NCI-H1694 (cell line): ENCODE measurements at places on chromosomes 11 and 22.

GRCh38 chr11:14980854-14981253 is 8.7 kb upstream of the CALCA start:
- no peak for DNase-seq

GRCh38 chr11:85534806-85535205 is 92.3 kb downstream of the DLG2 start:
- DNase-seq, result no peak

DNA sequence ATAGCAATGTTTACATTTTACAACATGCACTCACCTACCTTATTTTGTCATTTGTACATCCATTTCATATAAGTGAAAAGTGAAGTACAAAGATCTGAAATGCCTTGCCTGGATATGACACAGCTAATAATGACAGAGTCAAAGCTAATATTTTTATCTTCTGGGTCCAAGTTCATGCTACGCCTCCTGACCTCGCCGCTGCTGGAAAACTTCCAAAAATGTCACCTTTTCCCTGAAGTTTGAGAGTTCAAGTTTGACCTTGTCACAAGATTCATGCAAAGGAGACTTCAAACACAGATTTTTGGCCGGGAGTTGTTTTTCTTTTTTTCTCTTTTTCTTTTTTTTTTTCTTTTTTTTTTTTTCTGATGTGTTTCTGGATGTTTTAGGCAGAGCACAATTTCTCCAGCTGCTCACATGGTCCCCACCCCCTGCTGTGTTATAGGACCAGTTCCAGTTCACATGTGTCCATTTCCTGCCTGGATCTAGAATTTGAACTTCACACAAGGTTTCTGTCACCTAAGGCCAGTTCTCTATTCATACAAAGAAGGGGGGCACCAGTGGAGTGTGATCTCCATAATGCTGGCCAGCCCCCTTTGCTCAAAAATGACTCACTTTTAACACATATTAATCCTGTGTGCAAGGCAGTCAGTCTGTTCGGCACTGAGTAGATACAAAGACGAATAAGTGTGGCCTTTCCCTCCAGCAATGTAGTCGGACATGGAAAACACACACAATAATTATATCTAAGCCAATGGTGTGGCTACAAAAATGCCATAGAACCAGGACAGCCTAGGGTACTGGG is 546.8 kb downstream of the BUD13 start:
- DNase-seq, result no peak

- no peak for DNase-seq
Observed at GRCh38 chr22:19853879-19854777, 546 bp downstream of the GNB1L start.

DNA sequence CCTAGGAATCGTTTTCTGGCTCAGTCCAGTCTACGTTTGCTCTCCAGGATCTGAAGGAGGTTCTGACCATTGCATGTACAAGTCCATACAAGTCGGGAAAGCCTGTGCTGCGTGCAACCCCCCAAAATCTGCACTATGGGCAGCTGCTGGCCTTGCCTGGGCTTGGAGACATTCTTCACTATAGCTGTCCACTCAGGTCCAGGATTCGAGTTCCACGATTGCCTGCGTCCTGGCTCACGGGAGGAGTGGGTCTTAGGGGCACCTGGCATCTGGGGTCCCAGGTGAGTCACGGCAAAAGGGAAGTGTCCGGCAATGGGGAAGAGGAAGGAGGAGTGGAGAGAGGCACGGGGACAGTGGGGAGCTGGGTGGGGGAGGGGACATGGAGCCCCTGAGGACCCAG is 563.0 kb downstream of the BRD1 start:
- no peak for DNase-seq

GRCh38 chr11:111372538-111372937 is 6.5 kb downstream of the POU2AF1 start:
- DNase-seq, result no peak

- no peak for DNase-seq
Observed at GRCh38 chr11:3169255-3170043, 4.3 kb upstream of the OSBPL5 start.

- DNase-seq, result no peak
Observed at GRCh38 chr22:49476176-49476575, 351.5 kb downstream of the BRD1 start.

- no peak for DNase-seq
Observed at GRCh38 chr11:83438438-83438837, 152.3 kb upstream of the CCDC90B start.

DNA sequence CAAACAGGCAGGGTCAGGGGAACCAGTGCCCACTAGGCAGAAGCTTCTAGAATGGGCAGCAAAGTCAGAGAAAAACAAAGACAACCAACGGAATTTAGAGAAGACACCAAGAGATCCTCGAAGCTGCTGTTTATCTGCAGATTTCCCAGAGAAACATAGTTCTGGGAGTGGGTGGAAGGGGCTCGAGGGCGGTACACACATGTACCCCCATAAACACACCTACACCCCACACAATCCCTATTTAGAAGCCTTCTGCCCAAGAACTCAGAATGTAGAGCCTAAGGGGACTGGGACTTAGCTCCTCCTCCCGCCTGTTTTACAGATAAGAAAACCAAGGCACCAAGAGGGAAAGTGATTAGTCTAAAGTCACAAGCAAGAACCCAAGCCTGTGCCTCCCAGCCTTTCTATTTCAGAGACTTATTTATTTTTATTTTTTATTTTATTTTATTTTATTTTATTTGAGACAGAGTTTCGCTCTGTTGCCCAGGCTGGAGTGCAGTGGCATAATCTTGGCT is 6.4 kb downstream of the NPTXR start:
- DNase-seq, result no peak

- no peak for DNase-seq
Observed at GRCh38 chr11:28547321-28547741, 439.1 kb downstream of the METTL15 start.

DNA sequence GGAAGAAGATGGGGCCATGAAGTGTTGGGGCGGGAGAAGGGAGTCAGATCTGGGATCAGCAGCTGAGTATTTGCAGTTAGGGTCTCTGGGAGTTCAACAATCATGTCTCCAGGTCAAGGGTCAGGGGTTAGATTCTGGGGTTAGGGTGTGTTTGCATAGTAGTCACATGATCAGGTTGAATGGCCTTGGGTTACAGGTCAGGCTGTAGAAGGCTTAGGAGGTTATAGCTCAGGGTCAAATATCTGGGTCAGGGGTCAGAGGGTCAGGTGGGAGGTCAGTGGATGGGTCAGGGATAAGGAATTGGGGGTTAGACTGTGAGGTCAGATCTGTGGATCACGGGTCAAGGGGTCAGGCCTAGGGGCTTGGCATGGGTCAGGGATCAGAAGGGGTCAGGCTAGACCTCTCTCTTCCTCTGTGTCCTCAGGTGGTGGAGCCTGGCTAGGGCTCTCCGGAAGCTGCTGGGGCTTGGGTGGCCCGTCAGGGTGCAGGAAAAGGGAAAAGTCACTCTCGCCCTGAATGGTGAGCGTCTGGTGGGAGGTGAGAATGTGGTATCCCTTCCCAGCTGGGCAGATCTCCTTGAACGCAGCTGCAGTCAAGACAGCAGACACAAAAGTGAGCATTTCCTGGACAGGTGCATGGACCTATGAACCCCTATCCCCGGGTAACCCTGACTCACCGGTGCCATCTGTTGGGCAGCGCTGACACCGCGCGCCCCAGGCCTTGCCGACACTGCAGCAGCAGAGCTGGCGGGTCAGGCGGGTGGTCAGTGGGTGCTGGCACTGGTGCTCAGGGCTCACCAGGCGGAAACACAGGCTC is 6.4 kb downstream of the LTBP3 start:
- no peak for DNase-seq

DNA sequence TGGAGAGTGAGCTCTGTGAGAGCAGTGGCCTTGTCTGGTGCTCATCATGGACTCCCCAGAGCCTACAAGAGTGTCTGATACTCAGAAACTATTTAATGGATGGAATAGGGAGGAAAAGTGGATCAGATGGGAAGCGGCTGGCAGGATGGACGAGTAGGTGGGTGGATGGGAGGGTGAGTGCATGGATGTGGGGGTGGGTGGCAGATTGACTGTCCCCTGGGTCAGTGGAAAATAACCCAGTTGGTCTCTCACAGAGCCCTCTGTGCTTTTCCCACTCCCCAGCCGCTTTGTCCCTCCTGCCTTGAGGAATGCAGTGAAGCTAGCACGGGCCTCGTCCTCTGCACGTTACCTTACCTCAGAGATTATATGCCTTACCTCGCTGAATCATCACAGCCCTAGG is 5.9 kb downstream of the SPI1 start:
- DNase-seq, result no peak

DNA sequence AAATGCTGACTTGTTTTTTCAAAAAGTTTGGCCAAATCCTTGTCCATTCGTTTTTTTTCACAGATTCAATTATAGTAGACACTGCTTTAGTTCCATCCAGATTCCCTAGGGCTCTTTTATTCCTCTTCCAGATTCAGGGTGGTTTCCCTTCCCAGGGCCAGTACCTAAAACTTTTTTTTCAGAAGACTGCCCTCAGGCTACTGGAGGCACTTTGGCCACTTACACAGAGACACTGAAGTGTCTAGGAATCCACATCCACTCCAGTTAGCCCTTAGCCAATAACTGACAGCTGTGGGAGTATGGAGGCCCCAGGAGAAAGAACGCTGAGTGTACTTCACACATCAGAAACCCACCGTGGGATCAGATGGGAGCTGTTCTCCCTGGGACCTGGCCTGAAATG is 77.3 kb downstream of the CCDC34 start:
- DNase-seq, result no peak

GRCh38 chr22:24503843-24504338 is 8.8 kb downstream of the UPB1 start:
- DNase-seq, result no peak

- DNase-seq, result no peak
Observed at GRCh38 chr11:2468363-2469235, 23.8 kb downstream of the KCNQ1 start.

DNA sequence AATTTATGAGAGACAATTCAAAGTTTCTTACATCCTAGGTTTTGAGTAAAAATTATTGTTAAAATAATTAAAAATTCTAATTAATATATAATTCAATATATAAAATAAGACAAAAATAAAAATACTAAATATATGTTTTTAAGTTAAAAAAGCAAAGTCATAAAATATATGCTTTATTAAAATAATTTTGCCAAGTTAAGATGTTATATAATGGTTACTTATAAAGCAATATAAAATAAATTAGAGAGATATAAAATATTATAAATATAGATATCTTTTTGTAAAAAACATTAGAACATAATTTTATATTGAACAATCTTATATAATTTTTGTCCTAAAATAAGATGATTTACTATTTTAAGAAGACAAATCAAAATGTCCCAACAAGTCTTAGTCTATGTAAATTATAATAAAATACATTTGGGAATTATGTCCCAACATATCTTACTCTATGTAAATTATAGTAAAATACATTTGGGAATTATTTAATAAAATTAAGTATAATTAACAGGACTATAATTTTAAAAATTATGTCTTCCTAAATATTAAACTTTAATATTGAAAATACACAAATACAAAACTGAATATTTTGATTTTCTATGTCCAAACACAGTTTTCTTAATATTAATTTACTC is 67.7 kb upstream of the TOP3B start:
- no peak for DNase-seq

- DNase-seq, result no peak
Observed at GRCh38 chr11:74989260-74989638, 516 bp downstream of the NEU3 start.

- no peak for DNase-seq
Observed at GRCh38 chr22:44482776-44483175, 15.3 kb downstream of the RTL6 start.

DNA sequence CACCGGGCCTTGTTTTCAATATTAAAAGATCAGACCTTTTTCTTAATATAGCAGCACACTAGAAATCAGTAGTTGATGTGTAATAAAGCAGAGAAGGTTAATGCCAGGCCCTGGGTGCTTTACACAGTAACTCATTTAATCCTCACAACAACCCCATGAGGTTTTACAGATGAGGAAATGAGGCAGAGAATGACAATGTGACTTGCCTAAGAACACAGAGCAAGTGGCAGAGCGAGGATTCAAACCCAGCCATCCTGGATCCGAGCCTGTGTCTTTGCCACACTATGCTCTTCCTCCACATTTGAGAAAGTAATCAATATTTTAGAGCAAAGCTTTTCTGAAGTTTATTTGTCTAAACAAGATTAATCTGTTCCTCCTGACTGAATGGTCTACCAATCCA is 7.2 kb downstream of the JAML start:
- DNase-seq, result no peak

- DNase-seq, result no peak
Observed at GRCh38 chr11:86155200-86155844, 86.4 kb upstream of the PICALM start.

GRCh38 chr22:27638329-27639233 is 163.0 kb downstream of the MN1 start:
- no peak for DNase-seq

GRCh38 chr22:50399751-50400331 is 56.7 kb downstream of the PPP6R2 start:
- no peak for DNase-seq

GRCh38 chr11:9701799-9702198 is 37.9 kb downstream of the SWAP70 start:
- no peak for DNase-seq

DNA sequence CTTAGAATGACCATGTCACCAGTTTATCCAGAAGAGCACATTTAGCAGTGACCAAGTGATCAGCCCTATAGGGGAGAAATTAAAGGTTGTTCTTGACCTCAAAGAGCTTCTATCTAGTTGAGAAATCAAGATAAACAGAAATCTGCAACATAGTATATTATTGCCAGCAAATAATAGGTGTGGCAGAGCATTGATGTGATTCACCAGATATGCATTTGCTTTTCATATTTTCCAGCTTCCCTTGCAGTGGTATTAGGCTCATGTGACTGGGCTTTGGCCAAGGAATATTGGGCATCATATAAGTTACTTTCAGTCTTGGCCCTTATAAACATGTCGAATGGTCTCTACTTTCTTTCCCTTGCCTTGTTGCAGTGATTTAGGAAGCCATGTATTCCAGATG is 34.5 kb downstream of the COMMD9 start:
- no peak for DNase-seq

DNA sequence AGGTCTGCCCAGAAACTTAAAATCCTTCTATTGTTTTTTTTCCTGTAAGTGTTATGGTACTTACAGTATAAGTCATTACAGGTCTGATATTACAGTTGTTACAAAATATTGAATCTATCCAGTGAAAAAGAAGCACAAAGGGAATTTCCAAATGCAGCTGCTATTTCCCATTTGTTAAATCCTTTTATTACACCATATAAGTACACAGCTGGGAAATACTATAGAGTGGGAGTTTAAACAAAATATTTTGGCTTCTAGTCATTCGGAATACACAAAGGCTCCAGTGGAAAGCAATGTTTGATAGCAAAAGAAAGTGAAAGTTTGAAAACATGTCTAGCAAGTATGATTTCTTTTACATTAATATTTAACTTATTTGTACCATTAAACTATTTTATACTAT is 18.0 kb downstream of the SOX6 start:
- DNase-seq, result no peak

- DNase-seq, result no peak
Observed at GRCh38 chr11:63667995-63668795, 3.0 kb downstream of the ATL3 start.
